ENCODE measurements at places on chromosomes 2 and 18.

- no peak for DNase-seq
These were observed 39.3 kb upstream of the ELAC1 start for GRCh38 chr18:50928551-50928950.

DNA sequence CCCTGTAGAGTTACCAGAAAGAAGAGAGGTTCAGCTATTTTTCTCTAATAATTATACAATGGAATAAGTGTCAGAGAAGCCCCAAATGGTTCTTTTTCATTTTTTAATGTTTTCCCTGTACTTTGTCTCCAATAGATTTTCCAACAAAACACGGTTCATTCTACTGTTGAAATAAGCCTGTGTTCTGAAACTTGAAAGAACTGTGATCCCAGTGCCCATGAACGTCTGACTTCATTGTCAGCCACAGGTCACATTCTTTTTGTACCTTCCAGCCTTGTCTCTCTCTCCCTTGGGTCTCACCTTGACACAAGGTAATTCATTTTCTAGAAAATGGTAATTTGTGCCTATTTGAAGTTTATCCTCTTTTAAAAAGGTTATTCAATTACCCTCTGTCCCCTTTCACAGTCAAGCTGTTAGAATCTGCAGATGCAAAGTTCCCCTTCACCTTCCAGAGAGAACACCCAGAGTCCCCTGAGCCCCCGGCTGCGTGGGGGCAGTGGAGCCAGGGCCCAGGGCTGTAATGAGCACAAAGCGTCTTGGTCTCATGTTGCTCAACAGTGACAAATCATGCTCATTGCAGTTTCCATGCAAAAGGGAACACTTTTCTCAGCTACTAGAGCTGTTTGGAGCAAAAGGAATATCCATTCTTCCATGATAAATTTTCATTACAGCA, 115.2 kb downstream of the SPHKAP start:
- DNase-seq = no peak

GRCh38 chr2:136065907-136066306, 52.0 kb downstream of the CXCR4 start:
- DNase-seq = no peak

GRCh38 chr2:121722479-121722878, 14.2 kb downstream of the NIFK start:
- no peak for DNase-seq

GRCh38 chr2:104932243-104932642, 78.3 kb downstream of the POU3F3 start:
- DNase-seq = no peak

DNA sequence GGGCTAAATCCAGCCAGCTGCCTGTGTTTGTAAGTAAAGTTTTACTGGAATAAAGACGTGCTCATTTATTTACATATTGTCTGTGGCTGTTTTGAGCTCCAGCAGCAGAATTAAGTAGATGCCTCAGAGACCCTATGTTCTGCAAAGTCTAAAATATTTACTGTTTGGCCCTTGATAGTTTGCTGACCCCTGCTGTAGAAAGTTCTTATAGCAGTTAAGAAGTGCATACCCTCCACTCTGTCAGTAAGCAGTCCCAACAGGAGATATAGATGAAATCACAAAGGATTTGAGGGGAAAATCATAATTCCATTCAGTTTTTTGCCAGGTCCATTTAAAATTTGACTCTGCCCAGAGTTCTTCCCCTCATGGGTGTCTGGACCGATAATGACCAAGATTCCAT, 50.1 kb upstream of the ITM2C start:
- no peak for DNase-seq

DNA sequence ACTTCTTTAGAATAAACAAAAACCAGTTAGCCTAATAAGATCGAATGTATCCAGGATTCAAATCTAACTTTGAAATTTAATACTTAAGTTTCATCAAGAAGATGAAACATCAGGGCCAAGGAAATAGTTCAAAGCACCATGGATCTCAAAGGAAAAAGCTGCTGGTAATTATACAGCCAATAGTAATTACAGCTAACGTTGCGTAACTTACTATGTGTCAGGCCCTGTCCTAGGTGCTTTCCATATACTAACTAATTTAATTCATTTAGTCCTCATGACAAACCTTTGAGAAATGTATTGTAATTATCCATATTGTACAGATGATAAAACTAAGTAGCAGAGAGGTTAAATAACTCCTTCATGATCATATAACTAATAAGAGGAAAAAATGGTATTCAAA, 598.6 kb downstream of the NYAP2 start:
- DNase-seq = no peak

GRCh38 chr2:214504599-214505376, 93.9 kb downstream of the VWC2L start:
- no peak for DNase-seq

GRCh38 chr18:27921904-27922751, 254.8 kb downstream of the CDH2 start:
- no peak for DNase-seq

DNA sequence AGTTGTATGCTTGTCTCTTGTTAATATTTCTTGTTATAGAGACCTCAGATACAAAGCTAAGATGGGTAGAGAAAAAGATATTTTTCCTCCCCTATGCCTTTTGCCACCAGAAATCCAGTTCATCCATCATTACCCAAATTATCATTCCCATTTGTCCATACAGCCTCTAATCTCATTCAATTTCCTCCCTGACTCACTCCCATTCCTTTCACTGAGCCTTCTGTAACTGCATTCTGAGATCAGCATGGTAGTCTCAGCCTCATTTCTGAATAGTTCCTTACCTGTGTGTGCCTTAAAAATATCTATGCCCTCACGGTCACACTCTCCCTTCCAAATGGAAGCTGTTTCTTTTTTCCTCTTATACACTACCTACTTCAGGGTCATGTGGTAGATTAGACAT, 15.7 kb upstream of the PIK3C3 start:
- no peak for DNase-seq

- DNase-seq = no peak
These were observed 504.2 kb downstream of the TDRD15 start for GRCh38 chr2:21627938-21628337.

DNA sequence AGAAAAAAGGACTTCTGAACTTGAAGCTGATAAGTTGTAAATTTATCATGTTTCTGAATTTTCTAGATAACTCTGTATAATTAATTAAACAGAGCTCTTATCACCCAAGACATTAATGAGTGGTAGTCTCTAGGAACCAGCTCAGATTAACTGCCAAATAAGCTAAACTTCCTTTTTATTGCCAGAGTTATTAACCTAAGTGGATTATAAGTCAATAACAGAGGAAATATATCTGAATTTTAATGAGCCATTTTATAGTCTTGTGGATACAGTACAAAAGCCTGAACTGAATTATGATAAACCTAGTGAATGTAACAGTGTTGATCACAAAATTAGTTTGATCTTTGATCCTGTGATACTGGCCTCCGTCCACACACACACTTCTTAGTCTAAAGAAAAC, 111.5 kb downstream of the COMMD1 start:
- peak; percentile 9 for DNase-seq

- DNase-seq = no peak
These were observed 37.1 kb downstream of the COLEC12 start for GRCh38 chr18:463403-463802.

- no peak for DNase-seq
These were observed 41.2 kb upstream of the GORASP2 start for GRCh38 chr2:170887896-170888295.

- DNase-seq = no peak
These were observed 1341.8 kb upstream of the NXPH2 start for GRCh38 chr2:140122001-140122400.

DNA sequence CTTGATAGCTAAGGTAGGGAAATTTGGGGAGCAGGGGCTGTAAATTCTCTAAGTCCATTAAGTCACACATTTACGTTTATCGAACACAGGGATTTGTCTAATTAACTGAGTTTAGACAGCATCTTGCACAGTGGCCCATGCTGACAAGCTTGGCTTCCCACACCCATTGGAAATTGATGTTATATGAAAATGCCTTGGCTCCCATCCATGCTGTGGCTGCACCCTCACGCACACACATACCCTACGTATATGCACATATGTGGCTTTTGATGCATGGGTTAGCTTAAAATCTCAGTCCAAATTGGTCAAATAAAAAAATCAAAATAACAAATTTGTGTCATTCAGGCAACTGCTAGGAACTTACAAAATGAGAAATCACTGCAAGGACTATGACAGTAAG, 37.8 kb downstream of the SEC11C start:
- no peak for DNase-seq

DNA sequence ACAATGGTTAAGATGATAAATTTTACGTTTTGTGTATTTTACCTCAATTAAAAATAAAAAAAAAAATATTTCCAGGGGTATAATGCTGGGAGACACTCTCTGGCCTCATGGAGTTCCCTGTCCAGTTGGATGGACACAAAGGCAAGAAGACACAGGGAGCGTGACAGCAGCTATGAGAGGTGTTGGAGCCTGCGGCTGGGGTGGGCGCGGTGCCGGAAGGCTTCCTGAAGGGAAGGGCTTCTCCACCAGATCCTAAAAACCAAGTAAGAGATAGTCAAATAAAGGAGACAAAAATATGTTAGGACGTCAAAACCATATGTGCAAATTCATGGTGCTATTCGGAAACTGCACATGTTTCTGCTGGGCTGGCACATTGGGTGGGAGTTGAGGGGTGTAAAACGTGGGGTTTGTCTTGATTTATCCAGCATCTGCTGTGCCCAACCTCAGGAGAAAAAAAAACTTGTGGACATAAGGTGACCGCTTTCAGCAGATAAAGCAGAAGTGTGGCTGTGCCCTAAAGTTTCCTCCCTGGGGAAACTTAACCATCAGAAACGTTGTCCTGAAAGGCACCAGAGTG, 467.6 kb downstream of the RNF144A start:
- DNase-seq = no peak

DNA sequence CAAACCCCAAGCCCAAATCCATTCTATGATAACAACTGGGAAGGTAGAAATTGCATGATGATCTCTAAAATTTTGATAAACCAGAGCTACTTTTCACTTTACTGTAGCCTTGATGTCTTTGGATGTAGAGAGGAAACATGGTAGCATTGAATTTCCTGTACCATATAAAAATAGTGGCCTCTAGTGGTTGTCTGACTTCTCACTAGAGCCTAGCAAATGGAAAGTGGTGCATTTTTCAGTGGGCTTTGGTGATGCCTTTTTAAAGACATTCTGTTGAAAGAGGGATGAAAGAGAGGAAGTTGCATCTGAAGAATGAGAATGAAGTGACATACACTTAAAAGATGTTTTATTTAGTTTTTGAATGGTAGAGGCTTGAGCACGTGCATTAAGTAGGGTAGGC, 662.2 kb downstream of the XIRP2 start:
- DNase-seq = no peak

DNA sequence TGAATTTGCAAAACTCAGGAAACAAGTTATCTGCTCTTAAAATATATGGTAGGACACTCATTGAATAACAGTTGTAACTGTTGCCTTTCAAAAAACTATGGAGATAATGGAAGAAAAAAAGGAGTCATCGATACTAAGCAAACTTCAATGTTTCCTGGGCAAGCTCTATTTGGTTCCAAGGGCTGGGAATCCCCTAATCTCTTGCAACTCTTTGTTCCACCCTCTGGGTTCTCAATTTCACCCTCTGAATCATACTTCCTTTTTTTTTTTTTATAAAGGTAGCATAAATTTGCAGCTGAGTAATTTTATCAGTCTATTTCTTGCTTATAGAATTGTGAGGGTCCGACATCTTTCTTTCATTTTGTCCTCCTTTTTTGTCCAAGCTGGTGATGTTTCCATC, 36.7 kb downstream of the SLC9A4 start:
- no peak for DNase-seq

- no peak for DNase-seq
These were observed 82.4 kb upstream of the PDE1A start for GRCh38 chr2:182509216-182509615.

GRCh38 chr2:101871480-101871879, 120.3 kb upstream of the IL1R2 start:
- DNase-seq = no peak

GRCh38 chr2:100126201-100126600, 16.2 kb downstream of the AFF3 start:
- DNase-seq = peak; percentile 78

DNA sequence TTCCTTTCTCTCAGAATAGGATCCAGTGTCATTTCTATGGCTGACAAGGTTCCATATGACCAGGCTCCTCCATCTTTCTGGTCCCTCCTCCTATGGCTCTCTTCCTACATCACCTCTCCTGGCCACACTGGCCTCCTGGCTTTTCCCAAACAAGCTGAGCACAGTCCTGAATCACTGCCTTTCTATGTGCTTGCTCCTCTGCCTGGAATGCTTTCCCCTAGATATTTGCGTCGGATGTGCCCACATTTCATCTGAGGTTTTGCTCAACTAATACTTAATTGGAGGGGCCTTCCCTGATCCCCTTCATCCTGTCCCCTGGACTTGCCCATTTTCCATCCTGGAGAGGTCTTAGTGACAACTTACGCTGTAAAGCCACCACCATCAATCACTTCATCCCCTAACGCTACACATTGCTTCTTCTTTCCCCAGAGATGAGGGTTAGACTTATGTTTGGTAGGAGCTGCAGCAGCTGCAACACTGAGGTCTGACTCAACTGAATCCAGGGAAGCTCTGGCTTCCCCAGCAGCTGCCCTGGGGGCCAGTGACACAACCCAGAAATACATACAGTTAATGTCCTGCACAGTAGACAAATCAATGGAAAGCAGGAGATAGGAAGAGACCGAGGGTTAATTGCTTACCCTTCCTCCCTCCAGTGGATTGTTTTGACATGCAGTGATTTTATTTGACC, 42.9 kb downstream of the QPCT start:
- no peak for DNase-seq

DNA sequence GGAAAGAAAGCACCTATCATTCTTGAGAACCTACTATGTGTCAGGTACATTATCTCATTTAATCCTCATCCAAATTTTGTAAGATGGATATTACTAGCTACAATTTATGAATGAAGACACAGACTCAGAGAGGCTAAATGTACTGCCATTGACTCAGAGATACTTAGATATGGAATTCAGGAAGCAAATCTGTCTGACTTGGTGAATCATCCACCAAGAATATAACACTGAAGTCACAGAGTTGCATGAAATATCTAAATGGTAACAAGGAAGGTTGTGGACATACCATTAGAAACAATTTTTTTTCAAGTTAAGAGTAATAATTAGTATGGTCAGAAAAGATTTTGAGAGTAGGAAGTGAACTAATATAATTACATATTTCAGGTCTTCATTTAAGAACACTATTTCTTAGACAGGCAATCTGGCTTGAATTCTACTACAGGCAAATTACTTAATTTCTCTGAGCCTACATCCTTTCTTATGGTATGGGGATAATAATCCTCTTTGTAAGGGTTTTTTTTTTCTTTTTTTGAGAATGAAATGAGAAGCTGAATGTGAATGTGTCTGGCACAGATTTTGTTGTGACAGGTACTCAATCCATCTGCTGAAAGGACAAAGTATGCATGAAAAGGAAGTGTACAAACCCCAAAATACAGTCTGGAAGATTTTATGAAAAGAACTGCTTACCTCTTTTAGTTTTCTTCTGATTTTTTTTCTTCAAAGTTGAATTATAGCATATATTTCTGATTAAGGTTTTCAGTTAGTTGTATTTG, 14.8 kb upstream of the C2orf66 start:
- no peak for DNase-seq

GRCh38 chr18:70296289-70296688, 7.4 kb downstream of the SOCS6 start:
- no peak for DNase-seq
